ENCODE measurements at places on chromosomes 2 and 18.

DNA sequence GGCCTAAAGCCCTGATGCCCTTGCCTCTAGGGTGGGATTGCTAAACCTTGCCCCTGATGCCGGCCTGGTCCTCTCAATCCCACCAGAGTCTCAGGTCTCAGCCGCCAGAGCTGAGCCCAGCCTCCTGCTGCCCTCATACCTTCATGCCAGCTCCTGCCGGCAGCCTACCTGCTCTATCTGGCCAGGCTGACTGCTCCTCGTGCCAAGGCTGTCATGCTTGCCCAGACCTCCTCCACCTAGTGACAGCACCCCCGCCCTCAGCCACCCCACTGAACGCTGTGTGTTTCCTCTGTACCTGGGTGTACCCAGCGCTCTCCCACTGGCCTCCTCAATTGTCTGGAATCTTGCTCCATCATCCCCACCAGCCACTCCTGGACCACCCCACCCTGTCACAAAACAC, 120.1 kb downstream of the CACNB4 start:
- DNase-seq: no peak

DNA sequence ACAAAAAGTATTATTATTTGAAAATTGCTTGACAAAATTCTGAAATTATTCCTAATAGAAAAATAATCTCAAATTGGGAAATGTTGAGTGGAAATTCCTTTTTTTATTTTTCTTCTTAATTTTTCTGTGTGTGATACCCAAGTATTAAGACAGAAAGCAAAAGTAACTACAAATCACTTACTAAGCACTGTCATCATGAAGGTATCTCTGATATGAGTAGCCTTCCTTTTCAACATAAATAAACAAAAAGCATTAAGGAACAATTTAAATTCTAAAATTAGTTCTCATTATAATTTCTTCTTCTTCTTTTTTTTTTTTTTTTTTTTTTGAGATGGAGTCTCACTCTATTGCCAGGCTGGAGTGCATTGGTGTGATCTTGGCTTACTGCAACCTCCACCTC, 174.2 kb upstream of the RBMS1 start:
- peak; percentile 53 for DNase-seq

DNA sequence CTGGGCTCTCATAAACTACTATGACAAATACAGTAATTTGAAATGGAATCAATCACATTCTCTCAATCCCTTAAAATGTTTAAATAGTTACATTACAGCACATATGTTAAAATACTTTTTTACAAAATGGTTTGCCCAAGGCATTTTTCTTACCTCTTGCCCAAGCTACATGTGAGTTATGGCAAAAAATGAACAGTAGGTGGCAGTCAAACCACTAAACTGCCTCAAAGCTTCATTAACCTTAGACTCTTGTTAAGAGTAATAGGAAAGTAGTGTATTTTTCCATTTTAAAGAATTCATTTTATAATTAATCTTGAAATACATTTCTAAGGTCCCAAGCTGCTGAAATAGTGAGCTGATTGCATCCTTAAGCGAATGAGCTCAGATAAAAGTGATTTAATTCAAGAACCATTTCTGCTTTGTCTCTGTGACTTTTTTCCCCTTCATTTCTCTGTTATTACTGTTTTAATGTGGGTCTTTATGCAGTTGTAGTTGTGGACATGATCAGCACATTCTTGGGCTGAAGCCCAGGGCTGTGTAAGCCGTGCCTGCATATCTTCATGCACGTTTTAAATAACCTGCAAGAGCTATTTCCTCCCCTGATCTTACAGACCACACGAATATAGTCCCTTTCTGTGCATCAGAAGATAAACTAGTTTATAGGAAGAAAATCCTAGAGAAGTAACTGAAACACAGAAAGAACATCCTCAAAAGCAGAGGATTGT, 311.8 kb downstream of the LNPK start:
- peak; percentile 74 for DNase-seq

GRCh38 chr18:59308248-59308937, 10.1 kb downstream of the CPLX4 start:
- peak; percentile 67 for DNase-seq

- DNase-seq: no peak
These were observed 164.2 kb upstream of the FANCL start for GRCh38 chr2:58405341-58405740.

DNA sequence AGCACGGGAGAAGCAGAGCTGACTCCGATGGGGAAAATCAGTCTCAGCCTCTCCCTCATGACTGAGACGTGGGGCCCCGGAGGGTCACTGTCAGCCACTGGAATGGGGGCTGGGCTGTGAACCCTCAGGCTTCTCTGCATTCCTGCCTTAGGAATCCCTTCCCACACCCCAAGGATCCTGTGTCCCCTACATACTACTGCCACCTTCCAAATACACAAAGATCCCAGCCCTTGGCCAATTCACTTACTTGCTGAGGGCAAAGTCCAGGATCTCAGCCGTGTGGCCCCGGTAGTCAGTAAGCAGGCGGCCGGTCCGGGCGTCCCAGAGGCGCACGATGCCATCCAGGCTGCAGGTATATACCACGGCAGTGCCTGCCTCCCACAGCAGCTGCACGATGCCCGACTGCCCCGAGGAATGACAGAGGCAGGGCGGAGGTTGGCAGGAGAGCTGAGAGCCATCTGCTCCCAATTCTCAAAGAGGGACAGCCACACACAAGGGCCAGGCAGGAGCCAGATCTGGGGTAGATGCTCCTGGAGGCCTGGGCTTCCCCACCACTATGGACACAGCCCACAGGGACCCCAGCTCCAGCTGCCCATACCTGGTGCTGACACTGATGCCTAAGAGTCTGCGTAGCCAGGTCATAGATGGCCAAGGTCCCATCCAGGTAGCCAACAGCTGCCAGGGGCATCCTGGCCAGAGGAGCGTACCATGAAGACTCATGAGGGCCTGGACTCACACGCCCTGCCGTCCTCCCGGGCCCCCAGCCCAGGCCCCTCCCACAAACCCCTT, 4.2 kb downstream of the GPBAR1 start:
- no peak for DNase-seq

GRCh38 chr18:79200546-79201268, 131.5 kb downstream of the ATP9B start:
- DNase-seq: peak; percentile 30

- DNase-seq: peak; percentile 27
These were observed 3.4 kb upstream of the ASNSD1 start for GRCh38 chr2:189657867-189658266.

- DNase-seq: no peak
These were observed 318.0 kb upstream of the NRP2 start for GRCh38 chr2:205364261-205364660.

DNA sequence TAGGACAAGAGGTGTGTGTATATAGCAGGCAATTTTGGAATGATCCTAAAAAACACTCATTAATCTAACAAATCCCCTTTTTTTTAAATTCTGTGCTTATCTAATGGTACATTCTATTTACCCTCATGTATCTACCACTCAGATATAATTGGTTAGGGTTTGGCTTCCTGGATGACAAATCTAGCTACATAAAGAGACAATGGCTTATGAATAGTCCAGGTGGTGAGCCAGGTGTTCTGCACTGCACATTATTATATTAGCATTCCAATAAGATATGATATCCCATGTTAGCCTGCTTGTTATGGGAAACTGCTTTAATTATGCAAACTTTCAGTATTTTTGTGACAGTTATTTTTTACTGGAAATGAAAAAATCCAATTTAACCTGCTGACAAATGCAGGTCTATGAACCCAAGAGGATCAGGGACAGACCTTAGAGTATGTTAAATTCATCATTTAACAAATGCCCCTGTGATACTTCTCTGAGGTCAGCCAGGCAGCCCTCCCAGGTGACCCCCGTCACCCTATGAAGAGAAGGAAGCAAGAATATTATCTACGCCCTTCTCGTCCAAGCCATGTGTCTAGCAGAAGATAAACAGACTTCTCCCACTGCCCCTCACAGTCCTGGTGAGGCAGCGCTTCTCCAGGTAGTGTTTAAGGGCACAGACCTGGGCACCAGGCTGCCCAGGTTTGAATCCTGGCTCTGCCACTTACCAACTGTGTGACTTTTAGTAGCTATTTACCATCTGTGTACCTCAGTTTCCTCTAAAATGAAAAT, 83.0 kb downstream of the ADD2 start:
- no peak for DNase-seq

DNA sequence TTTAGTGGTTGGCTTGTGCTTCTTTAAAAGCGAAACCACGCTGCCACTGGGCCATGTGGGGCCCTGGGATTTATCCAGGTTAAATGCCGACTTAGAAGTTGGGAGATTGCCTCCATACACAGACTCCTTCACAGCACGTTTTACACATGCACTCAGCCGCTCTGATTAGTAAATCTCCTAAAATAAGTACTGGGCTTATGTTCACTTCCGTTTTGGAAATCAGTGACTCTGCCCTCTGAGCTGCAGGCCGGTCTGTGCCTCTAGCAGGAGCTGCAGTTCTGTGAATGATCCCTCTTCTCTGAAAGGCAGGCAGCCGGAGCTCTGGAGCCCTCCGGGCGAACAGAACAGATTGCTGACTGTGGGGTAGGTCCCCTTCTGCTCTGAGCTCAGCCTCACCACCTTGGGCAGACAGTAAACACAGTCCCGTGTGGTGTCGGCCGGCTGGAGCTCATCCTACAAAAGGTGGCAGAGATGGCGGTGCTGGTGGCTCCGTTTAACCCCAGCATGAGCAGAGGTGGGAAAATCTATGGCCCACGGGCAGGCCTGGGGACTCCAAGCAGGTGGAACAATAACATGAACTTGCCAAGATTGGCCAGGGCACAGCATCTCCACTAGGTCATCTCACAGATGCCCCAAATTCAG, 9.8 kb upstream of the RAB17 start:
- peak; percentile 80 for DNase-seq

- DNase-seq: no peak
These were observed 85.2 kb downstream of the MDH1 start for GRCh38 chr2:63673865-63674533.

DNA sequence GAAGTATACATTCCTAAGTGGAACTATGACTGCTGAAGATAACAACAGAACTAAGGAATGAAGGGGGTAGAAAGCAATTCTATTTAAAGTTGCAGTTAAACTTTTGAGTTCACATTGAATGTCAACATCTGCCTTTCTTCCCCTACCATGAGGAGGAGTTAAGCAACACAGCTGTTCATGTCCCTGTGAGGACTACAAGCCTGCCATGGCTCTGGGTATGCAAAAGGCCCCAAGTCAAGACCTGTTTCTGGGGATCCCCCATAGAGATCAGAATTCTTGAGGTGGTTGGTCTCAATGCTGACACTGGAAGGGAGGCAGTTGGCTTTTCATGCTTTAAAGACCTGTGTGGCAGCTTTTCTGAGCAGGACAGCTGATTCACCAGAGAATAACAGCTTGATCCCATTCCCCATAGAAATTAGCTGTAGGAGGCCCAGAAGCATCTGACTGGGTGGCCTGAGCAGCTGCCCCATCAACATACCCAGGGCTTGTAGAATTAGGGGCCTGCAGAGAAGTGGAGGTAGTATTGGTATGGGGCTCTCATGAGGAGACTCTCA, 131.0 kb downstream of the SETBP1 start:
- no peak for DNase-seq

GRCh38 chr18:44048846-44049245, 631.8 kb upstream of the SETBP1 start:
- no peak for DNase-seq

GRCh38 chr18:63590373-63590772, 3.2 kb downstream of the SERPINB13 start:
- peak; percentile 41 for DNase-seq

DNA sequence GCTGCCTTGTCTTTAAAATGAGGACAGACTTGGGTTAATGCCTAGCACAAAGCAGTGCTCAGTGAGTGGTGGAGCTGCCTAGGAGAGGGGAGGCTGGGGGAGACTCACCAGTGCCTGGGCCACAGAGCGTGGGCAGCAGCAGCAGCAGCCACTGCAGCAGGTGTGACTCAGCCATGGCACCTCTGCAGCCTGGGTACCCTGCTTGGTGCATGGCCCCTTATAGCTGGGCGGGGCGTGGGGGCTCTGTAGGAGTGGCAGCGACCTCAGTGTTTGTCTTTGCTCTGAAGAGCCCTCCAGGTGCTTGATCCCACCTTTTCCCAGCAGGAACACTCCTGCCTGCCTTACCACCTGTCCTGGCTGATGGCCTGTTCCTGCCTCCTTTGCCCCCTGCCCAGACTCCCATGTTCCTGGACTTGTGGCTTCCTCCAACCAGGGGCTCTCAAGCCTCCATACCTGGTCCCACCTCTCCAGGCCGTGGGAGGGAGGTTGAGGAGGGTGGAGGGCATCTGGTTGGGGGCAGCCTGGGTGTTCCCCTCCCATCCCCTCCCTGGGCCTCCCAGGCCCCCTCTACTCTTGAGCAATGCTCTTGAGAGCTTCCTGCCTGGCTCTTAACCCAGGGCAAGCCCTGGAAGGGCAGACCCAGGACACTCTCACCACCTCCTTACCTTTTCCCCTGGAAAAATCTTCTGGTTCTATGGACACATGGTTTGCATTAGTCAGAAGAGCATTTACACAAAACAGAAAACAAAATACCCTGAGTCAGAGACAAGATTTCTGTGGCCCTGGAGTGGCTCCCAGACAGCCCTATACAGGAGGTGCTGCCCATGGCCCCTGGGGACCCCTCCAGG, at the start of gene SFTPB:
Gene SFTPB (minus strand): TSS at position 191 of the 848 bp plus-strand sequence. CDS start 16 bp downstream, at position 175.
- peak; percentile 25 for DNase-seq

GRCh38 chr2:88160517-88160916, 9.6 kb upstream of the THNSL2 start:
- no peak for DNase-seq

GRCh38 chr2:128595763-128596395, 277.2 kb upstream of the HS6ST1 start:
- DNase-seq: no peak

DNA sequence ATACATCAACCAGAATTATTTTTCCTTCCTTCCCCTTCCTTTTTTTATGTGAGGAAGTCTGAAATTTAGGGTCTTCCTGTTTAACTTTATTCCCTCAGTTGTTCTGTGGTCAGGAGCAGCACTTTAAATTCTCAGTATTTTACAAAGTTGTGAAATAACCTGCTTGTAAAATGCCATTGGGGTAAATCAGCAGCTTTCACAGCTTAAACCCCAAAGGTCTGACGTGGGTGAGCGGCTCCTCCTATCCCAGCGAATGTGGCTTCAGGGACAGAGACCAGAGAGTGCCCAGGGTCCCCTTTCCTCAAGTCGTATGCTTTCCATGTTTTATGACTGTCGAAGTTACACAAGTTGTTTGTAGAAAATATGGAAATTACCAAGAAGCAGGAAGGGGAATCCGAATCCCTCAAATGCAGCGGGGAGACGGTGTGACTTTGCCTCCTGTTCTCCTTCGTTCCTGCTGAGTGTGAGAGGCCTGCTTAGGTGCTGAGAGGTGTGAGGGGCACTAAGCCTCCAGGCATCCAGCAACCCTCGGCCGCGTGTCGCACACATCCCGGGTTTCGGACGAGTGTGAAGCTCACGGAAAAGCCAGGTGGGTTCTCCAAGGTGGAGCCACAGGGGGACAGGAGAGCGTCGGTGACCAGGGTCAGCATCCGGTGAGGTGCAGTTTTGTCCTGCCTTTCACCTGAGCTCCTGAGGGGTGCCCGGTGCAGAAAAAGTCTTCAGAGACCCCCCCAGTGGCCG, 10.8 kb upstream of the KCNG2 start:
- peak; percentile 74 for DNase-seq

- no peak for DNase-seq
These were observed 273.9 kb upstream of the EPAS1 start for GRCh38 chr2:46023165-46023854.

GRCh38 chr2:119402645-119403560, 28.8 kb upstream of the TMEM37 start:
- no peak for DNase-seq
